ENCODE measurements at places on chromosomes 1 and 21. TPM values are rescaled to one million over a fixed set of nuclear protein-coding genes. Genes with fewer than 3 reads are reported as not detected.

The CLCA1 gene
- not detected for total RNA-seq

The C1QB gene
- total RNA-seq, result not detected

The HIVEP3 gene
- total RNA-seq, result 3.0 TPM

The SMIM1 gene
- 1.2 TPM for total RNA-seq

The BEND5 gene
- total RNA-seq, result not detected

The HMGB4 gene
- total RNA-seq, result not detected

Measured in A549 treated with CpdA at 1 μM for 4 hours (cell line).